ENCODE measurements at places on chromosomes 6 and 20.

GRCh38 chr6:138643210-138643609 is 130.4 kb upstream of the CCDC28A start:
- no peak for DNase-seq

DNA sequence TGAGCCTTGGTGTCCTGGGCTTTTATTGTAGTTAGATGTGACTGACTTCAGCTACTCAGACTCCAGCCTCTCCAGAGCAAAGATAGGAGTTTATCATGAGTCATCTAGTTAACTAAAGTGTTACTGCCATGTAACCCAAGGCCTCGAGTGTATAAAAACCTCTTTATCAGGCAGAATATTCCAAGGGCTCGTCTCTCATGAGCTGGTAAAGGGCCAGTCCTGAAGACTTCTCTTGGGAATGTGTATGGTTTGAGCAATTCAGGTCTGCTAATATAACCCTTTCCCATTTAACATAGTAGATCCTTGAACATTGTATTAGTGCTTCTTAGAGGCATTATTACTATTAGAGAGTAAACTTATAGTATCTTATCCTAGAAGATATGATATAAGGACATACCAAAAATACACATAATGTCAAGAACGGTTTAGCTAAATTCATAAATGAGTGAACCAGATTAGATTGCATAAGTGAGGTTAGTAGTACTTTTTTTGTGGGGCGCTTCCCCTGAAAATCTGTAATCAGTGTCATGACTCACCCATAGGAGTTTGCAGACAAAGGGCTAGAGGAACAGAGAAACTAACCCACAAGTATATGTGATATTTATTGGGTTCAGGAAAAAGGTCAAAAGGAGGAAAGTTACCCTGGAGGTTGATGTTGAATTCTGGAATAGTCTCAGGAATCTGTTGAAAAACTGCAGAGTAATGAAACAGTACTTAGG is 16.0 kb downstream of the DSE start:
- peak; percentile 70 for DNase-seq

DNA sequence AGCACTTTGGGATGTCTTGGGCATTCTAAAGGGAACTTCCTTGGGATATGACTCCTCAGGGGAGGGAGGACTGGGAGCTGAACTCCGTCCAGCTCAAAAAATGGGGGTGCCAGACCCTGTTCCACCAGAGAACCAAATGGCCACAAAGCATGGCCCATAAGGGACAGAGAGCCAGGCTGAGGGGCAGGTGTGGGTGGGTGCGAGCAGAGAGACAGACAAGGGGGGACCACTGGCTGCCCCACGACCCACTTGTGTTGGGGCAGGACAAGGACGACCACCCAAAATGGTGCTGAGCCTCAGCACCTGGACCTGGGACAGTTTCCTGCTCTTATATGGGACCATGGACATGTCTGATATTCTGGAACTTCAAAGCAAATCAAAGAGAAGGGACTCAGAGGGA is 148.2 kb upstream of the MLN start:
- no peak for DNase-seq

DNA sequence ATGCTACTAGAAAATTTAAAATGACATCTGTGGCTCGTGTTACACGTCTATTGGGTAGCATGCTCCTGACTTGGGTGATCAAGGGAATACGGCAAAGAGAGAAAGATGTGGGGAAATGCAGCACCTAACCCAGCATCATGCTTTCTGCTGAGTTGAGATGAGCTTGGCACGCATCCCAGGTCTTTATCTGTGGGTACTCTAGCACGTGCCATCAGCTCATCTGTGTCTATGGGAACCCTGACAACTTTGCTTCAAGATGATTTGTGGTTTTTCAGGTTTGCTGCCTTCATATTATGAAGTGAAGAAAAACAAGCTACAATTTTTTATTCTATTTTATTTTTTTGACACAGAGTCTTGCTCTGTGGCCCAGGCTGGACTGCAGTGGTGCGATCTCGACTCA is 21.0 kb downstream of the RNASET2 start:
- DNase-seq, result no peak

- DNase-seq, result no peak
Observed at GRCh38 chr6:6984585-6985366, 123.0 kb upstream of the RREB1 start.

GRCh38 chr6:87907521-87907920 is 140.1 kb upstream of the SPACA1 start:
- DNase-seq, result peak; percentile 68

GRCh38 chr20:30595698-30596097 is 661.8 kb upstream of the DEFB115 start:
- no peak for DNase-seq

GRCh38 chr20:11918391-11918845 is 725 bp downstream of the BTBD3 start:
- DNase-seq, result no peak

GRCh38 chr20:36924167-36925045 is 27.1 kb downstream of the SAMHD1 start:
- no peak for DNase-seq

GRCh38 chr6:121105461-121105860 is 228.8 kb downstream of the TBC1D32 start:
- DNase-seq, result no peak

GRCh38 chr20:63322146-63322932 is 29.4 kb downstream of the COL20A1 start:
- no peak for DNase-seq

DNA sequence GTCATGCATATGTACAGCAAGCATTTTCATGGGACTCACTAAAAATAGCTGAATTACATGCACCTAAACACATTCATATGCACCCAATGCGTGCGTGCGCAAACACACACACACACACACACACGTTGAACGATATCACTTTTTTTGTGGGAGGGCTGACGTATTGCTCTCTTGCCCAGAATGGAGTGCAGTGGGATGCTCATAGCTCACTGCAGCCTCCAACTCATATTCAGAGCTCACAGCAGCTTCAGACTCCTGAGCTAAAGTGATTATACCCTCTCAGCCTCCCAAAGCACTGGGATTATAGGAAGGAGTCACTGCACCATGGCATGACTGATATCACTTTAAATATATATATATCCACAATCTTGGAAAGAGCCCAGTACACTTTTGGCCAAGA is 620.4 kb upstream of the MANEA start:
- DNase-seq, result no peak

DNA sequence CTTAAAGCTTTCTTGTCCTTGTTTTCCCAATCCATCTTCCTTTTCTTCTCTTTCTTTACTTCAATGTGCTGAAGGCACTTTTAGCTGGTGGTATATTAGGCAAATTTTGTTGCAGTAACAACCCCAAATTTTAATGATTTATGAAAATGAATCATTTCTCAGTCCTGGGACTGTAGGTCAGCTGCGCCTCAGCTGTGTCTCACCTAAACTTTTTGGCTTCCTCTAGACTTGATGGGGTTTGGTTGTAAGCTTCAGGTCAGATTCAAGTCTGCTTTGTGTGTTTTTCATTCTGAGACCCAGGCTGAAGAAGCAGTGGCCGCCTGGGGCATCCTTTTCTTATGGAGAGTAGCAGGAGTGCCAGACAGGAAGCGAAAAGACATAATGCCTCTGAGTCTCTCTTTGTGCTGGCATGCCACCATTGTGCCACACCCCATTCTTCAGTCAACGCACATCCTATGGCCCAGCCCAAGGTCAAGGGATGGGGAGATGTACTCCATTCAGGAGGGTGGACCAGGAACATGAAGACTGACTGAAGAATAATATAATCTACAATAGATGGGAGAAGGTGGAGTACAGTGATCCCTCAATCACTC is 28.9 kb upstream of the CD83 start:
- no peak for DNase-seq

- no peak for DNase-seq
Observed at GRCh38 chr20:16699293-16699692, 30.5 kb upstream of the SNRPB2 start.

- no peak for DNase-seq
Observed at GRCh38 chr6:12132351-12133222, 120.5 kb downstream of the HIVEP1 start.

DNA sequence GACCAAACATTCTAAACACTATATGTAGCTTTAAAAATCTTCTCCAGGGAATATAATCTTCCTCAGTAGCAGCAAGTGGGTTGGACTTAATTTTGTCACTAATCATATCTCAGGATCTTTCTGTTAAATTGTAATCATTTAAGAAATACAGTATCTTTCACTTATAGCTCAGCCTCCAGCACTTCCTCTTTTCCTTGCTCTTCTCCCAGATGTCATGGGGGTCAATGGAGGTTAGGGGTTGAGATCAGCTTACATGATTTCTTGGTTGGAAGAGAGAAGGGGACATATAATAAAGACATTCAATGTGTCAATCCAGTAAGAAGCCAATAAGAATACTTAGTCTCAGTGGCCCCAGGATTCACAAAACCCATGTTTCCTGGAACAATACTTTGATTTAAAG is 15.7 kb upstream of the REPS1 start:
- no peak for DNase-seq

DNA sequence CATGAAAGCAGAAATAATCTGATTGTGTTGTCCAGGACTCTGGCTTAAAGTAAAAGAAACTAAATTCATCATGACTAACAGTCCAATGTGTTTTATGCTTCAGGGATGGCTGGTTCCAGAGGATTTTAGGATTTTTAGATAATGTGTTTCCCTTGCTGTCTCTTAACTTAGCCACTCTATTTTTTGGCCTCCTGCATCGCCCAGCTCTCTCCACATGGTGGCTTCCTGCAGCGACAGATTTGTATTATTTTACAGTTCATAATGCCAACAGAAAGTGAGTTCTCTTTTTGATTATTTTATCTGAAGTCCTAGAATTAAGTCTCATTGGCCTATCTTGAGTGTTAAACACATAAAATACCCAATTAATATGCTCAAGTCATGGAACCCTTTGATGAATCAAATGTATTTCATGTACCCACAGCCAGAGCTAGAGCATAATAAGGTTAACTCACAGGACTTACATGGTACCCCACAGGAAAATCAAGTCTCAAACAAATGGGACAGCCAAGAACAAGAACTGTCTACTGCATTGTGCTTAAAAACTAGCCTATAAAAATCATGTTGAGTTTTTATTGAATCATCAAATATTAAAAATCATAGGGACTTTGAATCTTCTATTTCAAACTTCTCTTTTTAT is 582.5 kb downstream of the DOK5 start:
- DNase-seq, result no peak

Data from HS-5 (cell line).